ENCODE measurements at places on chromosomes 2 and 18. TPM values are rescaled to one million over a fixed set of nuclear protein-coding genes. Genes with fewer than 3 reads are reported as not detected.

The LGALSL gene
- polyA plus RNA-seq = 19.1 TPM

The UGT1A5 gene
- not detected for polyA plus RNA-seq

The HOXD11 gene
- not detected for polyA plus RNA-seq

The GREB1L gene
- polyA plus RNA-seq = 2.6 TPM

The FEV gene
- 1.9 TPM for polyA plus RNA-seq

The EMILIN2 gene
- polyA plus RNA-seq = 1.1 TPM

The DLGAP1 gene
- 0.75 TPM for polyA plus RNA-seq

The ICA1L gene
- polyA plus RNA-seq = 4.8 TPM

The MCM6 gene
- 5.0 TPM for polyA plus RNA-seq

The MSGN1 gene
- polyA plus RNA-seq = not detected

The SERPINB11 gene
- not detected for polyA plus RNA-seq

The SLC9A2 gene
- 0.88 TPM for polyA plus RNA-seq

The SULT1C3 gene
- not detected for polyA plus RNA-seq

The HOXD4 gene
- not detected for polyA plus RNA-seq

The TFCP2L1 gene
- 0.03 TPM for polyA plus RNA-seq

DNA sequence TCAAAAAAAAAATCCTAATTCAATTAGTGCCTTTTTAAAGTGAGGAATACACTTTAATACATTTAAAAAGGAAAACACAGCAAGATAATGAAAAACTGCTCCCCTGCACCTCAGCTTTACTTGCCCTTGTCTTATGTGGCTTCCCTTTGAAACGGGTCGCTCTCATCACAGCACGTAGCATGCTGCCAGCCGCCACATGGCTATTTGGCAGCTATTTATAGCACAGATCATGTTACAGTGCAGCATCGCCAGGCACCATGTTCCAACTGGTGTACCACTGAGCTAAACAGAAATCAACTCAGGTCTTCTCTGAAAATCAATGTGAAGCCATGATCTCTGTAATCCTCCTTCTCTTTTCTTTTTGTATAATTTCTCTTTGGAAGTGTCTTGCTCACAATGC lies 65.1 kb downstream of the TMEM182 start:
- DNase-seq = no peak

DNA sequence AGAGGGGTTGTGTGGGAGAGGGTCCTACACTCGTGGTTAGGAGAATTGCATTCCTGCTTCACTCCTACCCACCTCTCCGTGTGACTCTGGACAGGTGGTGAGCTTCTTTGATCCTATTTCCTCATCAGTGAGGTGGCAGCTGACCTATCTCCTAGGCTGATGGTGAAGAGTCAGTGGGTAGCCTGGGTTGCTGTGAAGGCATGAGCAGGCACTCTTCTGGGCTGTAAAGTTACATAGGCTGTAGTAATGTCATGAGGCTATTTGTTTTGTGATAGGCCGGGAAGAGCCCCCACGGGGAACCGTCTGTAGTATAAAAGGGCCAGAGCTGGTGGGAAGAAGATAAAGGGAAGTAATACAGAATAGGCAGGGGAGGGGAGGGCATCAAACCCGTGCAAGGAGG lies 83.8 kb downstream of the TMEM247 start:
- DNase-seq = no peak

DNA sequence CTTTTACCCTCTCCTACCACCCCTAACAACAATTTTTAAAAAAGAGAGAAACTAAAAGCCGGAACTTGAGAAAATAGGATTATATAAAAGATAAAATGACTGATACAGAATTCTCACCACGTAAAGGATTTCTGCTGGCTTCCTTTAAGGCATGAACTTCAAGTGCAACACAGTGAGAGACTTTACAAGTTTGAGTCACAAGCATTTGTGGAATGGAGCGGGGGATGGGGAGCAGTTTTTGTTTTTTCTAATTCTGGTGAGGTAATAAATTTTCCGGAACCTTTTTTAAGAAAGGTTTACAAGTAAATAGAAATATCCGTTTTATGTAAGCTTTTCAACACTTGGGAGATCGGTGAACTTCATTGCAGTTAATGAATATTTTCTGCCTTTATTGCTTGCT lies 1.8 kb upstream of the CDH2 start:
- DNase-seq = no peak

DNA sequence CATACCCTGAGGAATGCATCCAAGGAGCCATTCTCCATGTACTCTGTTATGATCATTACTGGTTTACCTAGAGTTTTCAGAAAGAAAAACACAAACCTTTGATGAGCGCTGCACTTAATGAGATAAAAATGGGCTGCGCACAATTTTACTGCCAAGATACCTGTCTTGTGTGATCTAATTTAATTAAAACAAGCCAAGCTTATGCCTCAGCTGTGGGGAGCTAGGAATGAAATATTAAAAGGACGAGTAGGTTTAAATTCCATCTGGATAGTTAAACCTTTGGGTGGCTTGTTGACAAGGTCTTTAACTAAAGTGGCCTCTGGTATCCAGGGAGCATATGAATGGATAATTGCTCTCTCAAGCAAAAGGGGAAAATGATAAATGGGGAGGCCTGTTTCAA lies 135.0 kb downstream of the EPHA4 start:
- DNase-seq = no peak

DNA sequence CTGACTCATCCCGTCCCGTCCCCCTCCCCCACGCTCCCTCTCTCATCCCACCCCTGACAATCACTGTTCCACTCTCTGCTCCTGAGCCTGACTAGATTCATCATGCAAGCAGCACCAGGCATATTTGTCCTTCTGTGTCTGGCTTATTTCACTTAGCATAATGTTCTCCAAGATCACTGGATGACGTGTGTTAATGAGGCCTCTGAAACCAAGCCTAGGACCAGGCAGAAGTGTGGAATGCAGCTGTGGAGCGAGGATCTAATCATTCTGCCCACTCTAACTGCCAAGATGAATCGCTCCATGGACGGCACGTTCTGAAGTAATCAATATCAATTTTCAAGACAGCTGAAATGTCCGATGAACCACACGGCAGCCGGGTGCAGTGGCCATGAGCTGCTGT lies 122.4 kb upstream of the ZNF236 start:
- DNase-seq = no peak

- no peak for DNase-seq
Measured at GRCh38 chr2:29304399-29305060, 189.3 kb downstream of the CLIP4 start.

- no peak for DNase-seq
Measured at GRCh38 chr2:11977766-11978524, 231.5 kb downstream of the LPIN1 start.

- no peak for DNase-seq
Measured at GRCh38 chr2:238042849-238043584, 17.8 kb upstream of the SCLY start.

- no peak for DNase-seq
Measured at GRCh38 chr2:44947028-44947375, 5.5 kb downstream of the SIX3 start.

DNA sequence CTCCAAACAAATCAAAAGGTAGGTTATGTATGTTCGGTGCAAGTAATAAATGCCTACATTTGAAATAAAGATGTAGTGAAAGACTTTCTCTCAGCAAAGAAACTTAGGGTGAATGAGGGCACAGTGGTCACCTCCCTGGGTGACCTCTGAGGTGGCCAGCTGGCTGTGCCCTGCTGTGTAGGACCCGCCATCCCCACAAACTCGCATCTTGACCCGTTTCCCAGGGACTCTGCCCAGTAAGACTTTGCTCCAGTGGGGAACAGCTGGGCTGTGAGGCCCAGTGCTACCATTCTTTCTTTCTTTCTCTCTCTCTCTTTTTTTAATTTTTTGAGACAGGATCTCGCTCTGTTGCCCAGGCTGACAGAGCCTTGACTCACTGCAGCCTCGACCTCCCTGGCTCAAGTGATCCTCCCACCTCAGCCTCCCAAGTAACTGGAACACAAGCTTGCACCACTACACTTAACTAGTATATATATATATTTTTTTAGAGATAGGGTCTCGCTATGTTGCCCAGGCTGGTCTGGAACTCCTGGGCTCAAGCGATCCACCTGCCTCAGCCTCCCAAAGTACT lies 8.2 kb upstream of the GAREM2 start:
- DNase-seq = no peak

- DNase-seq = no peak
Measured at GRCh38 chr2:13572466-13572865, 855.7 kb downstream of the TRIB2 start.

DNA sequence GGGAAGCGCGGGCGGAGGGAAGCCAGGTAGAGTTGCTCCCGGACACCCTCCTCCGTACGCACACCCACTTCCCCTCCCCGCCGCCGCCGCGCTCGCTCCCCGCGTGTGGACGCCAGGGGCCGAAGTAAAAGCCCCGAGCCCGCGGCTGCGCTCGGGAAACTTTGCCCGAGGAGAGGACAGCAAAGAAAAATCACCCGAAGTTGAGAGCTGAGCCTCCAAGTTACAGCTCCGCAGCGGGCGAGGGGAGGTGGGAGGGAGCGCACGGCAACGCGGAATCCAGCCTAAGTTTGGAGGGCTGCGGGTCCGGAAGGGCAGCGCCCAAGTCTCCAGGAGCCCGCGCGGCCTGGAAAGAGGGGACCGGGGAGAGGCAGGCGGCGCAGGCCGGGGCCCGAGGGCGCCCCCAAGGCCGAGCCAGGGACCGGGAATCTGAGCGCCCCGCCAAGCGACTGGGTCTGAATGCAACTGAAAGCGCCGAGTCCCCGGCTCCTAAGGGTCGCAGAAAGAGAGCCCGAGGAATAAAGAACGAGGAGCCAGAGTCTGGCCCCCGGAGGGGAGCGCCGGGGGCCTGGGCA lies 706 bp upstream of the BCL11A start:
- peak; percentile 80 for DNase-seq

GRCh38 chr2:223765221-223765785 lies 72.1 kb downstream of the AP1S3 start:
- DNase-seq = no peak

DNA sequence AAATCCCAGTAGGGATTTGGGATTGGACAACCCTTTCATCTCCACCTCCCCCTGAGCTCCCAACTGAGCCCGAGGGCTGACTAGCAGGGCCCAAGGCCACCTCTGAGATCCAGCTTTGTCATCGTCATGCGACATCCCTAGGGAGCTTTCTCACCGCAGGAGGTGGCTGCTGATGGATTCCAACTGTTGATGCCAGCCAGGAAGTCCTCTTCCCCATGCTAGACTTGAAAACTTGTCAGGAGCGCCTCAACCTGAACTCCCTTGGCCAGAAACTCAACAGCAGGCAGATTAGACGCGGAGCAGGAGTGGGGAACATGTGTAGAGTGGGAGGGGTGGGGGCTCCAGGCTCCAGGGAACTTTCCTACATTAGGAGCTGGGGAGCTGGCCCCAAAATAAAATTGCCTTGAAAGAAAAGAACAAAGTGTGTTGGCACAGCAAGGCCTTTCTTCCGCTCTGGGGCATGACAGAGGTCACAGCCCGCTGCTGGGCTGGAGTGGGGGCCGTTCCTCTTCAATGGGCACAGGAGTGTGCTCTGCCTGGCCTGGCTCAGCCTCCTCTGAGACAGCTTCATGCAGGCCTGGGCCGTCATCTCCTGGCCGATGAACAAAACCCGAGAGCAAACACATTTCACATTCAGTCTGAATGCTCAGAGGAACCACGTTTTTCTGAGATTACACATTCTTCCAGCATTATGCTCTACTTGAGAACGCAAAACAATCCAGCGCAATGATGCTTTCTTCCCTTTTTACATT lies 34.5 kb downstream of the EMILIN2 start:
- peak; percentile 88 for DNase-seq

DNA sequence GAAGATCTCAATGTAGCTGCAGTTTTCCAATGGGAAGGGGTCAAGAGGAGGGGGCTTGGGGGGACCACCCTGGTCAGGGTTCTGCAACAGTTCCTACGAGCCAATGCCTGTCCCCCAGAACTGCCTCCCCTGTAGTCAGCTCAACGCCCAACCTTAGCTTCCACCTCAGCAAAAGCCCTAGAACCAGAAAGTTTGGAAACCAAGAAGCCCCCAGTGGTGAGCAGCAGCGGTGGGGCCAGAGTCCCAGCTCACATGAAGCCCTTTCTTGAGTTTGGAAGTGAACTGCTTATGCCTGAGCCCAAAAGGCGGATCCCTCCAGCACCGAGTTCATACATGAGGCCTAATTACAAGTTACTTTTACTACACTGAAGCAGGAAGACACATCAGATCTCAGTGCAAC lies 162.4 kb downstream of the HDAC4 start:
- no peak for DNase-seq

- no peak for DNase-seq
Measured at GRCh38 chr18:25005541-25006403, 346.2 kb downstream of the ZNF521 start.

DNA sequence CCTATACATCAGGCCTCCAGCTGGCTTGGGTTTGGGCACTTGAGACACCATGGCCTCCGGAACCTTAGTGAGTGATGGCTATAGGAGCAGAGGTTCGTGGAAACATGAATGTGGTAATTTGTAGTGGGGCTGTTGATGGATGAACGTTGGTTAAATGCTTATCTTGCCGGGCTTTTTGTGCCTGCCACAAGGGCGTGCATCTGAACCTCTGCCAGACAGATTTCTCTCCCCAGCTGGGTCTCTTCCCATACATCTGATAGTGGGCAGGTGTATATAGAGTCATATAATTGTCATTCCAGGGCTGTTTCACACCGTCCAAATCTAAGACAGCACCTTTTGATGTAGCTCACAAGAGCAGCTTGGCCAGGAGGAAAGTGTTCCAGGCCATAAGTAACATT lies 14.7 kb downstream of the LAMA3 start:
- no peak for DNase-seq

DNA sequence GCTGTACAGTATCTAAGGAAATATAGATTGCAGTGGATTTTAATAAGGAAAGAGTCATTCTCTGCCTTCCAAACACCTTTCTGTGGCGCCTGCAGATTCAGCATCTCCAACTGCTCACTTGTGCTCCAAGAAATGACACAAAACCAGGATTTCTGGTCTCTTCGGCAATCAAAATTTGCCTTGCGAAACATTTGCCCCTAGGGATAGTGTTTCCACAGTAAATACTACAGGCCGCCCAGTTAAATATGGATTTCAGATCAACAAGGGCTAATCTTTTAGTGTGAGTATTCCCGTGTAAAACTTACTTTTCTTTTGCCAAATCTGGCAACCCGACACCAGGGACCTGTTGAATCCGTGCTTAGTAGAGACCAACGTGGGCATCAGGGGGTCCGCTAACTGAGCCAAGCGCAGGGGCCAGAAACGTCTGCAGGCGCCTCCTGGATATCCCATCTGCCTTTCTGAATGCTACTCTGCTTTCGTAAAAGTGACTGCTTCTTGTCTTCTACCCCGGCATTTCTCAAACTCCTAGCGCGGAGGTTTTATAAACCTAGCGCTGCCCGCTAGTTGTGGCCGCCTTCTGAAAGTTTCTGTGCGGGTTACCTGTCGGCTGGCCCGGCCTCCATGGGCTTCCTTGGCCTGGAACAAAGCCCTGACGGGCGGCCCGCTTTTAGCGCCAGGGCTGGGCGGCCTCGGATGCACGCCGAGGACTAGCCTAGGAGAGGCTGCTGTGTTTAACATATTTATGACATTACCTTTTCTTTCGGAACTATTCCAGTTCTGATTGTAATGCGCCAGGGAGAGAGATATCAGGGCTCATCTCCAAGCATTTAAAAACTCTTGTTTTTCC lies 2.5 kb downstream of the CYP1B1 start:
- DNase-seq = peak; percentile 62

- DNase-seq = no peak
Measured at GRCh38 chr2:84417453-84418145, 41.5 kb downstream of the SUCLG1 start.

- DNase-seq = no peak
Measured at GRCh38 chr18:51162617-51163016, 34.9 kb downstream of the MEX3C start.

- DNase-seq = no peak
Measured at GRCh38 chr2:44930274-44931197, 11.0 kb upstream of the SIX3 start.

All from aorta (tissue), 5 donors.